ENCODE measurements at places on chromosomes 11 and 22.

- no peak for DNase-seq
Observed at GRCh38 chr22:22576244-22576988, 17.4 kb upstream of the PRAME start.

DNA sequence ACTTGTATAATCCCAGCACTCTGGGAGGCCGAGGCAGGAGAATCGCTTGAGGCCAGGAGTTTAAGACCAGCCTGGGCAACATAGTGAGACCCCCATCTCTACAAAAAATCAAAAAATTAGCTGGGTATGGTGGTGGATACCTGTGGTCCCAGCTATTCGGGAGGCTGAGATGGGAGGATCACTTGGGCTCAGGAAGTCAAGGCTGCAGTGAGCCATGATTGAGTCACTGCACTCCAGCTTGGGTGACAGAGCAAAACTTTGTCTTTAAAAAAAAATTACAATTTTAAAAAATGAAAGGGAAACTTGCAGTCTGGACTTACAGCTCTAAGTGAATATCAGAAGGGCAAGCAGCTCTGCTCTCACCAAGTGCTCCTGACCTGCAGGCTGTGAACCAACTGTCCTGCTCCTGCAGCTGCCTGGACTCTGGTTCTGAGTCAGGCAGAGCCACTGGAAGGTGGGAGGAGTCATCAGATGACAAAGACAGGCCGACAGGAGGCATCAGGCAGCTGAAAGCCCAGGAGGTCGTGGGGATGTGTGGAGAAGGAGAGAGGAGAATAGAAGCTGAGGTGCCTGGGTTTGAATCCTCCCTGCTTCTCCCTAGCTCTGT, 9.6 kb downstream of the SMTNL1 start:
- DNase-seq, result no peak

DNA sequence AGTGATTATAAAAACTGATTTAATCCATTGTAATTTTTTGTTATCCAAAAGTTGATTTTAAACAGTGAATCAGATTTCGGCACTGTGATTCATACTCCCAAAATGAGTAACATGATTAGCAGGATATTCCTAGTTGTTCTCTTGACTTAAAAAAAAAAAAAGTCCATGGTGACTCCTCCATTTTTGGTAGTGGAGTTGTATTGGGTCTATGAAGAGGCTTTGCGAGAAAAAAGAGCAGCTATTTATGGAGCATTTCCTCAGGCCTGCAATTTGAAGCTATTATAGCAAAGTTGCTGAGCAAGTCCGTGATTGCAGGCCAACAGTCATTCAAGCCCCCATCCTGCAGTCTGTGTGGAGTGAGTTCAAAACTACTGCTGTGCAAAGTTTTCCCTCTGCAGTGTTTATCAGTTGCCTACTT, 28.8 kb downstream of the YAP1 start:
- DNase-seq, result peak; percentile 76

GRCh38 chr22:19120829-19121630, 1.2 kb downstream of the DGCR2 start:
- DNase-seq, result no peak

DNA sequence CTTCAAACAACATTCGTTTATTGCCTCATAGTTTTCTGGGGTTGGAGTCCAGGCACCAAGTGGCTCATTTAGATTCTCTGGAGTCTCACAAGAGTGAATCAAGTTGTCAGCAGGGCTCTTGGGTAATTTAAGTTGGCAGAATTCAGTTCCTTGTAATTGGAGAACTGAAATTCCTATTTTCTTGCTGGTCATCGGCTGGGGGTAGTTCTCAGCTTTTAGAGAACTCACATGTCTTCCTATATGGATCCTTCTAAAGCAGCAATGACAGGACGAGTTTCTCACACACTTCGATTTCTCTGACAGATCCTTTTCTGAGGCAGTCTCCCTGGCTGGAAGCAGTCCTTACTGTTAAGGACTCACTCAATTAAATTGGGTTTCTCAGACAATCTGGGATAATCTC, 17.3 kb upstream of the OOSP4B start:
- no peak for DNase-seq

DNA sequence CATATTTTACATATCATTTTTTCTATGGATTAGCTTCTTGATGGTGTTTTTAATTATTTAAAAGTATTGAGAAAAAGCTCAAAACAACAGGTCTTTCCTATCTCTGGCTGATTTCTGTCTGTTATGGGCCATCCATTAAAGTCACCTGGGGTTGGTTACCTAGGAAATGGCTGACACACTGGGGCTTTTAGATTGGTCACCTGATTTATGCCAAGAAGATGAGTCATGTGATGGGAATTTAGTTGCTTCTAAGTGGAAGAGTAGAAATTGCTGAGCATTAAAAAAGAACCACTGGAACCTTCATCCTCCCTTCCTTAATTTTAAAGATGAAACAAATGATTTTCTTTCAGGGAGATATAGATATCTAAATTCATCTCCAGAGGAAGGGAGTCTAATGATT, 48.8 kb upstream of the LARGE1 start:
- DNase-seq, result no peak

DNA sequence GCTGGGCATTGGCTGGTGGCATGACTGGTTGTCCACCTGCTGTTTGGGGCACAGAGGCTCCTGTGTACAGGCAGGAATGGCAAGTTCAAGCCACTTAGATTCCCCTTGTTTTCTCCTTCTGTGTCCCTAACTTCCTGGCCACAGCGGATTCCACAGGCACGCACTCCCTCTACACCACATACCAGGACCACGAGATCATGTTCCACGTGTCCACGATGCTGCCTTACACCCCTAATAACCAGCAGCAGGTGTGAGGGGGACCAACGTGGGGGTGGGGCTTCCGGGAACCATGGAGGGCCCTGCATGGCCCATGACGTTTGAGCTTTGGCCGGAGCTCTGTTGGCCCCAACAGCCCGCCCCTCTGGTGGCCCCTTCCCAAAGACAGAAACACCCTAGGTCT, 7.8 kb downstream of the SIPA1 start:
- DNase-seq, result no peak

GRCh38 chr11:61536676-61537270, 28.2 kb downstream of the LRRC10B start:
- no peak for DNase-seq

DNA sequence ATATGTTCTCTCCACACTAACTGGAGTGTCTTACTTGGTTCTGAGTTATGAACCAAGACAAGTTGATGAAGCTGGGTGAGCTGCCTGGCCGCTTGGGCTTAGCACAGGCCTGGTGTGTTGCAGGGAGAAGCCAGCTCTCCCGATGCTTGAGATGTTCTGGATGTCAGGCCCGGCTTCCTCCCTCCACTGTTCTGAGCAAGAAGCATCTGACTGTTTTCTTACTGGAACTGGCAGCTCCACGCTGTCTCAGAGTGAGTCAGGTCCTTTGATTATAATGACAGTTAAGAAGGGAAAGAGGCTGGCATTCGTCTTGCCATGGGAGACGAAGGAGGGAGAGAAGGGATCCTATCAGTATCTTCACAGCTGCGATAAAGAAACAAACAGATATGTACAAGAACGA, 46.5 kb upstream of the CRTAM start:
- DNase-seq, result no peak

DNA sequence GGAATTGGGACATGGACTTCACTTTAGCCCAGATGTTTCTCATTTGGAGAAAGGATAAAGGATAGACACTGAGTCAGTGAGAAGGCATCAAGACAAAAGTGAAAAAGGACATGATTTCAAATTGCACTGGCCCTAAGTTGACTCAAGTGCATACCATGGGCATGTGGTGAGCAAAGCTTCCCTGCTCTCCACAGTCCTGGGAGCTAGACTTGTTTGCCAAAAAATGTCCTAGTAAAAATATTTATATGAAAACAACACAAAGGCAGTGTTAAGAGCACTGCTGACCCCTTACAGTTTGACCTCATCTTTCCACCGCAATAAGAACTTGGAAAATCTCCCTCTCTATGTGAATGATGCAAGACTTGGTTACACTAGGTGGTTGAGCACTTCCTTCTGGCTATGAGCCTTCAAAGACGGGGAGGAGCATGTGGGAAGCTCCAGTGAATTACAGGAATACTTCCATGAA, 46.5 kb upstream of the FIBIN start:
- DNase-seq, result peak; percentile 100

GRCh38 chr11:15858881-15859280, 497.5 kb downstream of the SOX6 start:
- no peak for DNase-seq

DNA sequence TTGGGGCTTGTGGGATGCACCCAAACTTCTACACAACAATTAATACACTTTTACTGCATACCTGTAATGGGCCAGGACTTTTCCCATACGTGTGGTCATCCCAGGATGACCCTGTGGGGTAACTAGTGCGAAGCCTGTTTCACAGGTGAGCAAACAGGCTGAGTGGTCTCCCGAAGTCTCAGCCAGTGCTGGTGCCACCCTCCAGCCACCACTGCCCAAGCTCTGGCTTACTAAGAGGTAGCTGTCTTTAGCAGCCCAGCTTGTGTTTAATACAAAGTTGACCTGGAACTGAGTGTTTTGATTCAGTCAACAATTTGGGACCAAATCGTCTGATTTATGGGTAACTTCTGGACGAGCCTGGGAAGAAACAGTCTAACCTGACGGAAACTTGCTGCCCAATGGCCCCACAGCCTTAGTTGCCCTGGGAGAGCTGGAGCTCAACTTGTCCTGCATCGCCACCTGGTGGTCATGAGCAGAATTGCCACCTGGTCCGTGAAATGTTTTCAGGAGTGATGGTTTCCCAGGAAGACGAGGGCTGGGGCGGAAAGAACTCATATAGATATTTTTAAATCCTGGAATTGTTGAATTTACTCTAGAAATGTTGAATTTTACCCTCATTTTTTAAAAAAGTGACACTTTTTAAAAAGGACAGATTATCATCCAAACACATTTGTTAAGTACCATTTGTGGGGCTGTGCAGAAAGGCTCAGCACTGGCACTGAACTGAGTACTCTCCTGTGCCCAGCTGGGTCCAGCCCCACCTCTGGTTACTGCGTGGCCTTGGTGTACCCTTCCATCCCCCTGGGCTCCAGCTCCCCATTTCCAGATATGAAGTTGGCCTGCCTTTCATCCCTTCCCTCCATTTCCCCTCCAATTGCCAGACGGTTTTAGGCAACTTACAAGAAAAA, 95.5 kb upstream of the PARVA start:
- no peak for DNase-seq

- peak; percentile 91 for DNase-seq
Observed at GRCh38 chr22:27170491-27170890, 513.1 kb downstream of the MIAT start.

DNA sequence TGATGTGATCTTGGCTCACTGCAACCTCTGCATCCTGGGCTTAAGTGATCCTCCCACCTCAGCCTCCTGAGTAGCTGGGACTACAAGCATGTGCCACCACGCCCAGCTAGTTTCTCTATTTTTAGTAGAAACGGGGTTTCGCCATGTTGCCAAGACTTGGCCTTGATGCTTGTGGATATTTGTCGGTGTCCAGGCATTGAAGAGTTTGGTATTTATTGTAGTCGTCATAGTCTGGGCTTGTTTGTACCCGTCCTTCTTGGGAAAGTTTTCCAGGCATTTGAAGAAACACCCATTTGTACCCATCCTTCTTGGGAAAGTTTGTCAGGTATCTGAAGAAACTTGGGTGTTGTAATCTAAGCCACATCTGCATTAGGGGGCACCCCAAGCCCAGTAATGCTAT, 28.7 kb downstream of the FCHSD2 start:
- no peak for DNase-seq

- DNase-seq, result no peak
Observed at GRCh38 chr11:69388661-69389060, 92.8 kb upstream of the LINC01488 start.

- DNase-seq, result no peak
Observed at GRCh38 chr11:120244476-120245365, 4.8 kb downstream of the POU2F3 start.

- DNase-seq, result no peak
Observed at GRCh38 chr22:48622891-48623545, 1204.7 kb downstream of the BRD1 start.

DNA sequence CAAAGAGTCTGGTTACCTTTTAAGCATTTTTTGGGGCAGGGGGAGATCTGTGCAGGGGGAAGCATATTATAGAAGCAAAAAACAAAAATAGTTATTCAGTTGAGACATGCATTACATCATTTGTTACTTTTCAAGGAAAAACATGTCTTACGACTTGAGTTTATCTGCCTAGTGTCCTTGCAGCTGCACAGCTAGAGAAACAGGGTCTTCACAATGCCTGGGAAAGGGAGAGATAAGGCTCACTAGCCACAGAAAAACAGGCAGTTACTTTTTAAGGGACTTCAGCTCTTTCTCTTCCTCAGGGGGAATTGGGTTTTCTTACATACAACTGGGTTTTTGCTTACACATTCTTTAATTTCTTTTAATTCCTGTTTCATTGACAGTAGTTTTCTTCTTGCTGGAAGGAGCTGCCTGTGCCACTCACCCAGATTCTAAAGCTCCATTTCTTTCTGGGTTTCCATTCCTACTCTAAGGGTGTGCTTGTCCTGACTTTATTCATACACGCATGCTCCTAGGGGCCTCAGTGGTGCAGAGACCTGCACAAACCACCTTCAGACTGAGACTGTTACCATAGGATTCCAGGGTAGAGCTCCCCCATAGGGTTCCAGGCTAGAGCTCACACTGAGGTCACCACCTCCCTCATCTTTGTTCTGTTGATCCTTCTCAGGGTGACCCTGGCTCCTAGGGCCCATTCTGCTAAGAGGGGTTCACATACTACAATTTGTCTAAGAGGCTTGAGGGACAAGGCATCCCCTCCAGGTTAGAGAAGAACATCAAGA, 14.7 kb upstream of the UBQLNL start:
- no peak for DNase-seq

DNA sequence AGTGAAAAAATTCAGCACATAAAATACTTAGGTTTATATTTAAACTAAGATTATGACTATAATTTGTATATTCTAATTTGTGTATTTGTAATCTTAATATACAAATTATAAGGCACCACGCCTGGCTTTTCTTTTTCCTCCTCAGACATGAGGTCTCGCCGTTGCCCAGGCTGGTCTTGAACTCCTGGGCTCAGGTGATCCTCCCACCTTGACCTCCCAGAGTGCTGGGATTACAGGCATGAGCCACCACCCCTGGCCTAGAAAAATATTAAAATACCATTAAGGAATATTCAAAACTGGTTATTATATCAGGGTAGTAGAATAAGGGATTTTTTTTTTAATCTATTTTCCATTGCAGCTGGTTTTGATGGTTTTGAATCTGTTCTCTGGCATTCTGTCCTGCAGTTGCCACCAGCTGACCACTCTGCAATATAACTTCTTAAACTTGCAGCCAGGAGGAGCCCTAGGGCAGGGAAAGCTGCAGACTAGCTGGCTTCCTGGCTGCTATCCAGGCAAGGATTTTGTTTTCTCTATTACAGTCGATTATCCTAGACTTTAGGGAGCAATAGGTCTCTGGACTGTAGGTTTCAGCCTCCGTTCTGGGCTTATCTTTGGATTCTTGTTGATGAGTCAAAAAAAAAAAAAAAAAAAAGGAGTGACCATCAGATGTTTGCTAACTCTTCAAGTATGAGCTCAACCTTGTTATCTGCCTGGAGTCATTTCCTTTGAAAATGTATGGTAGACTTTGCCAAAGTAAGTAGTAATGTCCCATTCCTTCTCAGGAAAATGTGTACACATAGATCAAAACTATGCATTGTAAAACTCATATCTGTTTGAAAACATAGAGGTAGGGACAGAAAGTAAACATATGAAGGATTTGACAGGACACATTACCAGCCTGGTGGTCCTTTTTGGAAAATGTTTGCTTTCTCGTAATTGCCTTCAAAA, 13.2 kb downstream of the POLA2 start:
- peak; percentile 92 for DNase-seq

GRCh38 chr11:88402192-88402715, 64.7 kb upstream of the CTSC start:
- DNase-seq, result peak; percentile 58

- no peak for DNase-seq
Observed at GRCh38 chr11:46259971-46260560, 17.4 kb upstream of the CREB3L1 start.
